ENCODE measurements at places on chromosomes 7 and 10. TPM values are rescaled to one million over a fixed set of nuclear protein-coding genes. Genes with fewer than 3 reads are reported as not detected.

LMOD2 gene
- total RNA-seq = 220 TPM

WIPF3 gene
- 1.8 TPM for total RNA-seq

CALD1 gene
- total RNA-seq = 194 TPM

LRGUK gene
- total RNA-seq = 0.12 TPM

NRAP gene
- 327 TPM for total RNA-seq

GRCh38 chr10:102542800-102543418 lies 39.1 kb downstream of the SUFU start:
- DNase-seq = no peak

DNA sequence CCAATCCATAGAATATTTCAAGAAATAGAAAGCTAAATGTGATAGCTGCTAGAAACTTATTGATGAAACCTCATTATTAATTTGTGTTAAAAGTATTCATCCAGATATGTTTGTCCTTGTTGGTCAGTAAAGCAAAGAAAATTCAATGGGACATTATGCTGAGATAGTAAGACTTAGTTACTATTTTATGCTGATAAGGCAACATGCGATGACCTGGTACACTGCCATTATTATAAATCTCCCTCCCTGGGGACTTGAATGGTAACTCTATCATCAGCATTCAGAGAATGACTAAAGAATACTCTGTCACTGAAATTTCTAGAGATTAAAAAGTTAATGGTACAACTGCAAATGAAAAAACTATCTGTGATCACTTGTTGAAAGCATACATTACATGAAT lies 54.9 kb downstream of the ARHGAP12 start:
- no peak for DNase-seq

GRCh38 chr7:116497708-116498107 lies 1.8 kb upstream of the CAV2 start:
- no peak for DNase-seq

DNA sequence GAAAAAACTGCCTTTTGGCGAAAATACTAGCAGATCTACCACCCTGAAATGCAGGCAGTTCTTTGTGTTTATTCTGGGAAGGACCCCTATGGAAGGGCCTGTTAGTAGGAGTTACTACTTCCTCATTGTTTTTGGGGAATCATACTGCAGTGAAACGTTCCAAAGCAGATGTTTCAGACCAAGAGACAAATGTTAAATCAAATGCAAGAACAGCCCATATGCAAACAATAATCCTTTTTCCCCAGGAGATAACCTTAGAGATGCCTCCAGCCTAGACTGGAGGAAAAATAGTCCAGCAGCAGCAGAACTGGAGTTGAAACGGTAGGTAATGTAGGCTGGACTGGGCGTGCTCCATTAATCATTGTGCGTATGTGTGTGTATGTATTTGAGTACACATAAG lies 65.9 kb upstream of the VWDE start:
- no peak for DNase-seq
